Aorta (tissue), 5 donors: ENCODE measurements at places on chromosomes 16 and 17. TPM values are rescaled to one million over a fixed set of nuclear protein-coding genes. Genes with fewer than 3 reads are reported as not detected.

Gene TPSAB1
- total RNA-seq: 12.2 TPM

- H3K4me3 ChIP-seq: no peak overlapping the region
- no peak for DNase-seq
- H3K27ac ChIP-seq: no peak overlapping the region
- no peaks in the 10 kb centered on the region for H3K36me3 ChIP-seq
- no peaks in the 10 kb centered on the region for H3K27me3 ChIP-seq
Observed at GRCh38 chr17:65442250-65442649, 119.2 kb downstream of the AXIN2 start.

Gene DNAI2
- total RNA-seq: not detected

DNA sequence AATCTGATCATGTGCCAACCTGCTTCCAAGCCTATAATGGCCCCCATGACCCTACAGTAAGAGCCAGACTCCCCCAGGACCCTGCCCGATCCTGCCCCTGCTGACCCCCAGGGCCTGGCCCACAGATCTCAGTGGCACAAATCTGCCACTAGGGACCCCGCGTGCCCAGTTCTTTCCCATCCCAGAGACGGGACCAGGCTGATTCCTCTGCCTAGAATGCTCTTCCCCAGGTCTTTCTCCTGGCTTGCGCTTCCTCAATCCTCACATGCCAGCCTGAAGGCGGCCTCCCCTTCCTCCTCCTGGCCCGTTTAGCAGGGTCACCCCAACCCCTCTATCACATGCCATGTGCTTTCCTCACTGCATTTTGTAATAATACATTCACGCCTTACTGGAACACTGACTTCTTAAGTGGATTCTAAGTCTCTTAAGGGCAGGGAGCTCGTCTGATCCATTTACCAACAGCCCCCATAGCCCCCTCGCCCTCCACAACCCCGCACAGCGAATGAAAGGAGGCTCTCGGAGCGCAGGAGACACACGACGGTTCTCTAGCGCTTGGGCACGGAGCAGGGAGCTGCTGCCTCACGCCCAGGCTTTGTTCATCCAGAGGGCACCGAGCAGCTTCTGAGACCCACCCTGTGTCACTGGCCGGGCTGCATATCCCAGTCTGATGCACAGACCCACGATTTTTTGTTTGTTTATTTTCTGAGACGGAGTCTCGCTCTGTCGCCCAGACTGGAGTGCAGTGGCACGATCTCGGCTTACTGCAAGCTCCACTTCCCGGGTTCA, 1.2 kb downstream of the TRIM65 start:
- no peak for DNase-seq
- no peak overlapping the region for H3K27ac ChIP-seq
- H3K27me3 ChIP-seq: no peaks in the 10 kb centered on the region
- peaks cover 1% of the 10 kb centered on the region for H3K36me3 ChIP-seq

- H3K27ac ChIP-seq: no peak overlapping the region
- H3K4me1 ChIP-seq: no peaks in the 10 kb centered on the region
- H3K27me3 ChIP-seq: no peaks in the 10 kb centered on the region
- DNase-seq: no peak
Observed at GRCh38 chr16:54932737-54933254, 2.1 kb downstream of the IRX5 start.

DNA sequence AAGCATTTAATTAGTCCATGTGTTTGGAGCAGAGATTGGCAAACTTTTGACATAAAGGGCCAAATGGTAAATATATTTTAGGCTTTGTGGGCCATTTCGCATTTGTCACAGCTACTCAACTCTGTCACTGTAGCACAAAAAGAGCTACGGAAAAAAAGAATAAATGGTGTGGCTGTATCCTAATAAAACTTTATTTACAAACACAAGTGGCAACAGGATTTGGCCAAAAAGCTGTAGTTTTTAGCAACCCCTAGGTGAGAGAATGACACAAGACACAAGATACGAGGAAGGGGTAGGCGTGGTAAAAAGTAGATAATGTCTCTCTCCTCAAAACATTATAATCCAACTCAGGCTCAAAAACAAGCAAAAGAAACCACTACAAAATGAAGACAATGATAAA, 66.5 kb downstream of the TTC19 start:
- peaks cover 17% of the 10 kb centered on the region for H3K36me3 ChIP-seq
- no peaks in the 10 kb centered on the region for H3K4me1 ChIP-seq
- no peak overlapping the region for H3K4me3 ChIP-seq
- no peak for DNase-seq
- H3K27ac ChIP-seq: no peak overlapping the region

DNA sequence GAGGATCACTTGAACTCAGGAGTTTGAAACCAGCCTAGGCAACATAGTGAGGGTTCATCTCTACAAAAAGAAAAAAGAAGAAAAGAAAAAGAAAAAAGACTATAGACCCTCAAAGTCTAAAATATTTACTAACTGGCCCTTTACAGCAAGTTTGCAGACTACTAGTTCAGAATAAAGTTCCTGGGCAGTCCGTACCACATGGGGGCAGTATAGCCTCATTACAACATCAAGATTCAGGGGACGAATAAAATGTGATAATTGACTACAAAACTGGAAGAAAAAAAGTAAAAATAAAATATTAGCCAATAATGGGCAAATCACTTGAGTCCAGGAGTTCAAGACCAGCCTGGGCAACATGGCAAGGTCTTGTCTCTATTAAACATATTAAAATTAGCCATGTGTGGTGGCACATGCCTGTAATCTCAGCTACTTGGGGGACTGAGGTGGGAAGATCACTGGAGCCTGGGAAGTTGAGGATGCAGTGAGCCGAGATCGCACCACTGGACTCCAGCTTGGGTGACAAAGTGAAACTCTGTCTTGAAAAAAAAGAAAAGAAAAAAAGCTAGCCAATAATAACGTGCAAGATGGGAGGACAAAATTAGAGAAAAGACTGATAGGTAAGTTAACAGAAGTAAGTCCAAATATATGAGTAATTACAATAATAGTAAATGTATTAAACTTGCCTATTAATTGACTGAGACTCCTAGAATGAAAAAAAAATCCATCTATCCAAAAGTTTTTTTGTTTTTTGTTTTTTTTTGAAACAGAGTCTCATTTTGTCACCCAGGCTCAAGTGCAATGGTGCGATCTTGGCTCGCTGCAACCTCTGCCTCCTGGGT, 129.4 kb upstream of the SEC14L1 start:
- no peaks in the 10 kb centered on the region for H3K4me1 ChIP-seq
- DNase-seq: no peak
- H3K4me3 ChIP-seq: no peak overlapping the region
- peaks cover 3% of the 10 kb centered on the region for H3K27me3 ChIP-seq
- no peaks in the 10 kb centered on the region for H3K36me3 ChIP-seq

GRCh38 chr17:81807839-81808238, 3.9 kb downstream of the GCGR start:
- H3K4me3 ChIP-seq: no peak overlapping the region
- no peaks in the 10 kb centered on the region for H3K4me1 ChIP-seq
- no peak for DNase-seq
- H3K36me3 ChIP-seq: no peaks in the 10 kb centered on the region
- H3K27me3 ChIP-seq: no peaks in the 10 kb centered on the region
- no peak overlapping the region for H3K27ac ChIP-seq

DNA sequence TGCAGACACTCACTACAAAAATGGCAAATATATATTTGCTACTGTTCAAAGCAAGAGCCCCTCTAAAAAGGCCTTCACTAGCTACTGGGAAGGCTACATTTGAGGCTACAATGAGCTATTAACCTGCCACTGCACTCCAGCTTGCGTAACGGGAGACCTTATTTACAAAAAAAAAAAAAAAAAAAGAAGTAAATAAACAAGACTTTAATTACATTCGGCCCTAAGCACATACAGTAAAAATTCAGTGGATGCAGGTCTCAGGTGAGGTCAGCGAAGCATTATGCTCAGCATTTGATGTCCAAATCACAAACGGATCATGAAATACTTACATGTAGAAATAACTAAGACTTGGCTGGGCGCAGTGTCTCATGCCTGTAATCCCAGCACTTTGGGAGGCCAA, 26.7 kb upstream of the LCMT1 start:
- no peaks in the 10 kb centered on the region for H3K36me3 ChIP-seq
- no peaks in the 10 kb centered on the region for H3K4me1 ChIP-seq
- no peak overlapping the region for H3K4me3 ChIP-seq
- no peak for DNase-seq

DNA sequence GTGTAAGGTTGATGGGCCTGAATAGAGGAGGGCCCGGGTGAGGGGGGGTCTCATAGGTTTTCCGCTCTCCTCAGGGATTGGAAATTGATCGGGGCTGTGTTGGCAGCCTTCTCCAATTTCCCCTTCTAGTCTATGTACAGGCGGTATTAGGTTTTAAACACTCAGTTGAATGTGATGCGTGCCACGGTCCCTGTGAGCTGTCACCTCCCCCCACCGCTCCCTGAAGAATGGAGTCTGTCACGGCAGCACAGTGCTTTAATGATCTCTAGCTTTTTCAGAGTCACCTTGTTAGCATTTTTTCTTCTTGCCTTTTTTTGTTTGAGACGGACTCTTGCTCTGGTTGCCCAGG, 800 bp downstream of the COX4I1 start:
- no peaks in the 10 kb centered on the region for H3K4me1 ChIP-seq
- no peaks in the 10 kb centered on the region for H3K36me3 ChIP-seq
- peak overlapping the region; percentile 89 for H3K4me3 ChIP-seq

Gene C1QBP
- 60.1 TPM for total RNA-seq

Gene TBC1D3B
- 13.8 TPM for total RNA-seq

DNA sequence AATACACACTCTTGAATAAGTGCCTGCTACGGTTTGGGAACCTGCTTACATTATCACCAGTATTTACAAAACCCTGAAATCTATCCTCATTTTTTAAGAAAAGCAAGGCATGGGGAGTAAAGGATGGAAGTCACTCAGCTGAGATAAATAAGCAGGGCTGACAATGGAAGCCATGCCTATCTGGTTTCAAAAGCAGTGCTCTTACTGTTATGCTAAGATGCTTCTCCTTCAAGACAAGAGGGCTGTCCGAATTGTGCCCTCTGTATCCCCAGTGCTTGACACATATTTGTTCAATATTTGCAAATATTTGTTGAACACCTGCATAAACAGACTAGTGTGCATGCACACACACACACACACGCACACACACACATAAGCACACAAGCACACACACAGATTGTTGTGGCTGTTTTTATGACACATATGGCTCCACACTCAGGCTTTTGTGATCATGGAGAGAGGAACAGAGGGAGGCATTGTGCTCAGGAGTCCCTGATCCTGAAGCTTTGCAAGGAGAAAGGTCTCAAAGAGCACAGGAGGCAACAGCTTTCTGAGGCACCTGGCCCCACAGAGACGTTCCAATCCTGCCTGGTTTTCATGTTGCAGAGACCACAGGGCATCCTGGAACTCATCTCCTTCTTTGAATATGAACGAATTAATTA, 401.6 kb upstream of the CDH11 start:
- no peak overlapping the region for H3K4me3 ChIP-seq
- peaks cover 7% of the 10 kb centered on the region for H3K4me1 ChIP-seq
- no peaks in the 10 kb centered on the region for H3K36me3 ChIP-seq
- no peak for DNase-seq
- H3K27ac ChIP-seq: no peak overlapping the region

DNA sequence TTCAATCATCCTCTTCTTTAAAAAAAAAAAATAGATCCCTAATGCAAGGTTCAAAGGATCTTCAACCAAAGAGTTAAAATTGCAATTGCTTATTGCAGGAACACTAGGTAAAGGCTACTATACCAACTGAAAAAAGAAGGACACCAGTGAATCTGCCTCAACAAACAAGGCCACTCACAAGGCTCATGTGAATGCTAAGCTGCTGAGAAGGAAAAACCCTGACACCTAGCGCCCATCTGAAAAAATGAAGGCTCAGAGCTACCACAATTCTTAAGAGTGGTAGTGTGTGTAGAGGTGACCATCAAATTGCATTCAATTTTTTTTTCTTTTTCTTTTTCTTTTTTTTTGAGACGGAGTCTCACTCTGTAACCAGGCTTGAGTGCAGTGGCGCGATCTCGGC, 201.6 kb upstream of the C17orf78 start:
- H3K36me3 ChIP-seq: peaks cover 5% of the 10 kb centered on the region
- no peak overlapping the region for H3K4me3 ChIP-seq
- H3K4me1 ChIP-seq: no peaks in the 10 kb centered on the region
- H3K27me3 ChIP-seq: no peaks in the 10 kb centered on the region
- no peak for DNase-seq
- H3K27ac ChIP-seq: no peak overlapping the region

Gene GPR139
- not detected for total RNA-seq

Gene KRTAP4-1
- total RNA-seq: not detected

- H3K4me1 ChIP-seq: no peaks in the 10 kb centered on the region
- no peaks in the 10 kb centered on the region for H3K36me3 ChIP-seq
- no peak overlapping the region for H3K27ac ChIP-seq
- H3K4me3 ChIP-seq: no peak overlapping the region
Observed at GRCh38 chr16:49629851-49630250, 226.1 kb downstream of the ZNF423 start.

DNA sequence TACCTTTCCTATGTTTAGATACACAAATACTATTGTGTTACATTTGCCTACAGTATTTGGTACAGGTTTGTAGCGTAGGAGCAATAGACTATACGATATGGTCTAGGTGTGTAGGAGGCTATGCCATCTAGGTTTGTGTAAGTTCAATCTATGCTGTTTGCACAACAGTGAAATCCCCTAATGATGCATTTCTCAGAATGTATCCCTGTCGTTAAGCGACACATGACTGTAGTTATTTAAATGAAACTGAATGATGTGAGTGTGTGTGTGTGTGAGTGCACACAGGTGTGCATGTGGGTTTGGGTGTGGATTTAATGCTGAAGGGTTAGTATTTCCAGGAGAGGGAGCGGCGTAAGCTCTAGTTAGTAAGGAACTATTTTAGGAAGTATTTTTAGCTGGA, 34.6 kb upstream of the SMIM36 start:
- H3K4me1 ChIP-seq: no peaks in the 10 kb centered on the region
- H3K27me3 ChIP-seq: peaks cover 3% of the 10 kb centered on the region
- H3K36me3 ChIP-seq: no peaks in the 10 kb centered on the region
- H3K4me3 ChIP-seq: no peak overlapping the region

DNA sequence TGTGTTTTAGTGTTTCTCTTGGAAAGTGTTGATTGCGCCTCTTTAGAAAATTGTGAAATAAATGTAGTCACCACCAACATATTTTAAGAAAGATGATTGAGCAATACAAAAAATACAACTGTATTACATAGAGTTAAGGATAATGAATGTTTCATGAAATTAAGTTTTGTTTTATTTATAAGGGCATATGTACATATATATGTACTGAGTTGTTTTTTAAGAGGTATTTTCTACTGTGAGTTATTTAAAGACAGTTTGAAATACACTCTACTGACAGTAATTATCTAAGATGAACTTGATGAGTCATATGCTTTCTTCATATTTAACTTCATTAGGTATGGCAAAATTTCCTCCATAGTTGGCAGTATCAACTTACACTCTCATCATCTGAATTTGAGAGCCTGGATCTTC, 411.7 kb downstream of the HS3ST3B1 start:
- H3K27ac ChIP-seq: no peak overlapping the region
- H3K4me3 ChIP-seq: no peak overlapping the region
- no peak for DNase-seq
- H3K36me3 ChIP-seq: no peaks in the 10 kb centered on the region
- no peaks in the 10 kb centered on the region for H3K27me3 ChIP-seq
- H3K4me1 ChIP-seq: no peaks in the 10 kb centered on the region

Gene KRTAP4-5
- total RNA-seq: not detected

Gene KRTAP1-5
- not detected for total RNA-seq

GRCh38 chr16:87809150-87809902, 43.5 kb upstream of the KLHDC4 start:
- H3K4me3 ChIP-seq: no peak overlapping the region
- no peak overlapping the region for H3K27ac ChIP-seq
- no peaks in the 10 kb centered on the region for H3K27me3 ChIP-seq
